ENCODE measurements at places on chromosomes 5 and 9.

DNA sequence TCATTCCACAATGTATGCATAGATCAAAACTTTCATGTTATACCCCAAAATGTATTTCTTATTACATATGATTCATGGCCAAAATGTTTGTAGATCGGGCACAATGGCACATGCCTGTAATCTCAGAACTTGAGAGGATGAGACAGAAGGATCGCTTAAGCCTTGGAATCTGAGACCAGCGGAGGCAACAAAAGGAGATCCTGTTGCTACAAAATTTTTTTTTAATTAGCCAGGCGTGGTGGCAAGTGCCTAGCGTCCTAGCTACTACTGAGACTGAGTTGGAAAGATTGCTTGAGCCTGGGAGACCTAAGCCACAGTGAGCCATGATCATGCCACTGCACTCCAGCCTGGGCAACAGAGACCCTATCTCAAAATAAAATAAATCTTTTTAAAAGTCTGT is 89.9 kb downstream of the MAPKAP1 start:
- DNase-seq = no peak

- DNase-seq = no peak
These were observed 583 bp upstream of the TJP2 start for GRCh38 chr9:69173497-69173890.

- DNase-seq = no peak
These were observed 162.9 kb upstream of the DAB2 start for GRCh38 chr5:39587675-39588074.

GRCh38 chr5:138986186-138986800 is 111.2 kb upstream of the LRRTM2 start:
- no peak for DNase-seq

GRCh38 chr5:134964359-134965270 is 3.1 kb upstream of the CATSPER3 start:
- DNase-seq = no peak

GRCh38 chr5:172444110-172444510 is 10.2 kb downstream of the SH3PXD2B start:
- DNase-seq = no peak

GRCh38 chr5:553874-554273 is 29.6 kb upstream of the SLC9A3 start:
- no peak for DNase-seq

GRCh38 chr5:113264046-113264445 is 170.7 kb downstream of the TSSK1B start:
- no peak for DNase-seq

DNA sequence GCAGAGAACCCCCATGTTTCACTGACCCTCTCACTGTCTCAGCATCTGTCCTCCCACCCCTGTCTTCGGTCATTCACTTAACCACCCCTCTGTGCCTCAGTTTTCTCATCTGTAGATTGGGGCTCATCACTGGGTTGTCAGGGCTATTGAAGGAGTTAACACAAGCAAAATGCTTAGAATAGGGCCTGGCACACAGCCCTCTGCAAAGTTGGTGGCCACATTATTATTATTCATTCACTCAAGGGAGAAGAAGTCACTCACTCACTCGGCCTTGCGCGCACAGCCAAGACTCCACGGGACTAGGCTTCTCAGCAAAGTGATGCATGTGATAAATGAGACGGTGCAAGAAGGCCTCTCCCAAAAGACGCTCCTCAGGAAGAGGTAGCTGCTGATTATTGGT is 8.0 kb downstream of the PDGFRB start:
- no peak for DNase-seq

- no peak for DNase-seq
These were observed 38.5 kb downstream of the STOM start for GRCh38 chr9:121331549-121331948.

Measured in AG10803 (cell line).